ENCODE measurements at places on chromosomes 7 and 10.

DNA sequence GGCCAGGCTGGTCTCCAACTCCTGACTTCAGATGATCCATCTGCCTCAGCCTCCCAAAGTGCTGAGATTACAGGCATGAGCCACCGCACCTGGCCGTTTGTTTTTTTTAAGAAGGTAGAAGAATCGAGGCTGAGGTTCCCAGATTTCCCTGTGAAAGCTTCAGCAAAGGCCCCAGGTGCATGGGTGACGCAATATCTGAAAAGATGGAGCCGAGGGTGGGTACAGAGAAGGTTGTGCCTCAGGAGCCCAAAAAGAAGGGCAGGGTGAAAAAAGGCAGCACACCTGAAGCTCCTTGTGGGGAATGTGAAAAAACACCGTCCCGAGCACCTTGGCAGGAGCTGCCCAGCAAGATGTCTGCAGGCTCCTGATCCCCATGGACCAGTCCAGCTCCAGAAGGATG, 35.8 kb upstream of the NRF1 start:
- no peak for DNase-seq

- no peak for DNase-seq
These were observed 135.5 kb downstream of the DOCK1 start for GRCh38 chr10:127040756-127041155.

GRCh38 chr10:985361-985760, 2.9 kb upstream of the GTPBP4 start:
- DNase-seq, result no peak

DNA sequence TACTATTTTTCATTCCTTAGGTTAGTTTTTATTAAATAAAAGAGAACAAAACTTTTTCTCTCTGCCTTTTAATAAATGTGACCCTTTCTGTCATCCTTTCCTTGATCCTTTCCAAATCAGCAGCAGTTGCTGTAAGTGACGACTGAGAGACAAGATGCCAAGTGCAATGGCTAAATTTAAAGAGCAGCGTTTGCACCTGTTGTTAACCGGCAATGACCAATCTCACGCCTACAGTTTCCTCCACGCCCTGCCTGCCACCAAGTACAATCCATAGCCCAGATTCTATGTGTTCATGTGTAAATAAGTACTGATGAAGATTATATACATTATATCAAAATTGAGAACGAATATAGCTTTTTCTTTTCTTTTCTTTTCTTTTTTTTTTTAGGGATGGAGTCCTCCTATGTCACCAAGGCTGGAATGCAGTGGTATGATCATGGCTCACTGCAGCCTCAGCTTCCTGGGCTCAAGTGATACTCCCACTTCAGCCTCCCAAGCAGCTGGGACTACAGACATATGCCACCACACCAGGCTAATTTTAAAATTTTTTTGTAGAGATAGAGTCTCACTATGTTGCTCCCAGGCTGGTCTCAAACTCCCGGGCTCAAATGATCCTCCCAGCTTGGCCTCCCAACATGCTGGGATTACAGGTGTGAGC, 6.5 kb upstream of the MCU start:
- DNase-seq, result no peak

- DNase-seq, result no peak
These were observed 89.4 kb downstream of the NSUN6 start for GRCh38 chr10:18561861-18562551.

DNA sequence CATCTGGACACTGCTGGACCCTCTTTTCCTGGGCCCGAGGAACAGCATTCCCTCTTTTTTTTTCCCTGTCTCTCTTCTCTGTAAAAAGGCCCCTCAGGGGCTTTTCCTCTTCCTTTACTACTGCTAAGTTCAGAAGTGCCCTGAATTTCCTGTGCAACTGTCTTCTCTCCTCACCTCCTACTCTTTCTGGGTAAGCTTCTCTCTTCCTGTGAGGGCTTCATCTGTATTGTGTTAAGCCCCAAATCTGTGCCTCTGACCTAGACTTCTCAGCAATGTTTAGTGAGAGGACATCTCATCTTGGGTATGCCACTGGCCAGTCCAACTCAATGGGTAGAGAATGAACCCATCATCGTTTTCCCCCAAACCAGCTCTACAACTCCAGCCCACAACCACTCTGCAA, 174.2 kb downstream of the PTEN start:
- DNase-seq, result no peak

- DNase-seq, result no peak
These were observed 142.2 kb upstream of the HABP2 start for GRCh38 chr10:113410618-113411017.

All from NCI-H2029 (cell line).